ENCODE measurements at places on chromosomes 5 and 9.

- DNase-seq = peak; percentile 81
Measured at GRCh38 chr5:69334793-69335268, 2.2 kb upstream of the CCDC125 start.

- DNase-seq = peak; percentile 81
Measured at GRCh38 chr9:124774129-124774978, 2.6 kb upstream of the OLFML2A start.

DNA sequence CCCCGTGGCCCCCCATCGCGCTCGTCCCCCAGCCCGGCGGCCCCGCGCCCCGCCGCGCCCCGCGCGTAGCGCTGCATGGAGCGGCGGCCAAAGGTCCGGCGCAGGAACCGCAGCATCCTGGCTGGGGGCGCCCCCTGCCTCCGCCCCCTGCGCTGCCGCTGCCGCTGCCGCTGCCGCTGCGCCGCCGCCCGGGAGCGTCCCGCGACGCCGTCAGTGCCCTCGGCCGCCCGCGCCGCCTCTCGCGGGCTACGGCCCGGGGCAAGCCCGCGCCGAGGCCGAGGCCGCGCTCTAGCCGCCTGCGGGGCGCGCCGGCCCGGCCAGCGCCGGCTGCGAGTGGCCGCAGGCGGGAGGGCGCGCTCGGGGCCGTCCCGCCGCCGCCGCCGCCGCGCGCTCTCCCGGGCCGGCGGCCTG lies 523 bp downstream of the EPB41L4B start:
- DNase-seq = no peak

- DNase-seq = no peak
Measured at GRCh38 chr5:58466939-58467338, 7.1 kb upstream of the PLK2 start.

DNA sequence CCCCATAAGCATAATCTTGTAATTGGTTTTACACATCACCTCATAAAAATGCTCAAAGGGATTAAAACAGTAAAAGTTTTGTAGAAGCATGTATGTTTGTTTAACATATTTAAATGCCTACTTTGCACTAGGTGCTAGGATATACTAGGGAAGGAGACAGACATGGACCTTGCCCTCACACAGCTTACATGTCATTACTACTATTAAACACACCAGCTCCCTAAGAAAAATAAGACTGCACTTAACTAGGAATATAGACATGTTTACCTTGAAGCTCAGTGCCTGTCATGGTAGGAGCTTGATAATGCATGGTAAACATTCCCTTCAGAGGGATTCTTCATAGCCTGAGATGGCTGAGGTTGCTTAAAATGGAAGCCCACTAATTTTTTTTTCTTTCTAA lies 6.2 kb downstream of the SHLD3 start:
- no peak for DNase-seq

- DNase-seq = no peak
Measured at GRCh38 chr9:113952676-113953075, 76.6 kb downstream of the ZNF618 start.

GRCh38 chr9:8221462-8221861 lies 421.9 kb upstream of the DMAC1 start:
- DNase-seq = no peak

DNA sequence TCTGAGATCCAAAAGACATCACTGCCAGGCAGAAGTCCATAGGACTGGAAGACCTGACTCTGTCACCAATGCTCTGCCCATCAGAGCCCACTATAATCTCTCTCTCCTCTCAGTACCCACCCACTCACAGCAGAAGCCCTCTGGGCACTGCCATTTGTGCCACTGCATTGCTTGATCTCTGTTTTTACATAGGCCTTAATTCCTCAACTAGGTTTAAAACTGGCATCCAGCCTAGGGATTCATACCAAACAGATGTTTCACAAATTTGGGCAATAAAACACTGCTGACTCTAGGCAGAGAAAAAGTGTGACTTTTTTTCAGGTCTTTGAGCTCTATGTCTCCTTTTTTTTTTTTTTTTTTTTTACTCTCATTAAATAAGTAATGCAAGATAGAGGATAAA lies 91.1 kb upstream of the RANBP3L start:
- DNase-seq = no peak

DNA sequence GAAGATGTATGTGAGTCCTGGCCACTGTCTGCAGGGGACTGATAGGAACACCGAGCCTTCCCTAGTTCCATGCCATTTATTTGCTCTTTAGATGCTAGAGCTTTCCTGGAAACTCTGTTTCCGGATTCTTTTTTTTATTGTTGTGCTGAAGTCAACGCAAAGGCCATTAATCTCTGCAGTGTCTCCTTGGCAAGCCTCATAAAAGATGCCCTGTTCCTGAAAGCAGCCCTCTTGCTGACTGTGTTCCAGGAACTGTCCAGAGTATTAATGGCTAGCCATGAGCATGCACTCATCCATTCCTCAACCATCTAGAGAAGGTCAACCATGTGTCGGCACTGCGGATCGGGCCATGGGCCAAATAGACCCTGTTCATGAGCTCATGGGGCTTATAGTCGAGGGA lies 42.9 kb upstream of the SMAD5 start:
- no peak for DNase-seq

DNA sequence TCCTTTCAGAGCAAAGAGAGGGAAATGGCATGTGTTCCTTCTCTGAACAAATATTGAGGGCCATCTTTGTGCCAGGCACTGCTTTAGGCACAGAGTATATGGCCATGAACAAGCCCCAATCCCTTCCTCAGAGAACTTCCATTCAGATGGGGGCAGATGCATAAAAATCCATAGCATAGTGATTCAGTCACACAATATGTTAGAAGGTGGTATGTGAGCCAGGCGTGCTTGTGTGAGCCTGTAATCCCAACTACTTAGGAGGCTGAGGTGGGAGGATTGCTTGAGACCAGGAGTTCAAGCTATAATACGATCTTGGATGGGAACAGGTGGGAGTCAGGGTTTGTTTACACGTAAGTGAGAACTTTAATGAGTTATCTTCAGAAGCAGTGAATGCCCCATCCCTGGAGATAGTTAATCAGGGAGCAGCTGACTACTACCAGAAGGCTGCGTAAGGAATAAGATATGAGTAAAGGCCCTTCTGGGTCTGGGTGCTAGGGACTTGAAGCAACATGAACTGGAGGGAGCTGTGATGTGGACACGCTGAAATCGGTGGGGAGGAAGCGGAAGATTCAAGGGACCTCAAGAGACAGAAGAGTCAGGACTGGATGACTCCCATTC lies 27.1 kb downstream of the NANS start:
- no peak for DNase-seq
